ENCODE measurements at places on chromosomes 12 and 14.

- no peak for DNase-seq
Observed at GRCh38 chr12:127296591-127296990, 970.4 kb upstream of the TMEM132C start.

DNA sequence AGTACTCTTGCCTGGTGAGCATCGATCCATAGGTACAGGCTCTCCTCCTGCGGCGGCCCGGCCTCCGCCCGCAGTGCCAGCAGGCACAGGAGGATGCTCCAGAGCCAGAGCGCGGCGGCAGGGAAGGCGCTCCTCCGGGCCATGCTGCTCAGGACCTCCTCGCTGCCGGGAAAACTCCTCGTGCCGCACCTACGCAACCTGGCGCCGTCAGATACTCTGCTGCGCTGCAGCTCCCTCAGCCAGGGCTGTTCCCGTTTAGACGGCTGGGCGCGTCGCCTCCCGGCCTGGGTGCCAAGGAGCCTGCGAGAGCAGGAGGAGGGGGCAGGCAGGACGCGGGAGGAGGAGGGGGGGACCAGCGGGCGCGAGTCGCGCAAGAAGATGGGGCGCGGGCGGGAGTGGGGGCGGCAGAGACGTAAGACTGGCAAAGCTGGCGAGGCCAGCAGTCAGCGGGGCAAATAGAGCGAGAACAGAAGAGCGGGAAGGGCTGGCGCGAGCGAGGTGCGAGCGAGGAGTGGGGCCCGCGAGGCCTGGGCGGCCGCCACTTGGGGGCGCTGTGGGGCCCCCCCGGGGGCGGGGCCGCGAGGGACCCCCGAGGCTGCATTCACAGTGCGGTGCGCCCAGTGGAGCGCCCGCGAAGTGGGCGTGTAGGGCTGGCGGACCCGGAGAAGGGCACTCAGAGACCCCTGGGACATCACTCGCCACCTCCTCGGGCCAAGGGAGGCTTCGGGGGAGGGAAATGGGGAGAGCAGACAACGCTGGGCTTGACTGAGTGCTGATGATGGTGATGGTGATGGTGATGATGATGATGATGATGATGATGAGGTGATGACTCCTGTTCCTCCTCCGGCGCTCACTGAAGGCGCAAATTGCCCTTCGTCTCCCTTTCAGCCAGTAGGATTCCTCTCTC is at the start of gene WIF1:
TSS of gene WIF1 (minus strand) at position 257 of the 907 bp plus-strand sequence. CDS start at position 143, 114 bp downstream.
- DNase-seq: peak; percentile 44

DNA sequence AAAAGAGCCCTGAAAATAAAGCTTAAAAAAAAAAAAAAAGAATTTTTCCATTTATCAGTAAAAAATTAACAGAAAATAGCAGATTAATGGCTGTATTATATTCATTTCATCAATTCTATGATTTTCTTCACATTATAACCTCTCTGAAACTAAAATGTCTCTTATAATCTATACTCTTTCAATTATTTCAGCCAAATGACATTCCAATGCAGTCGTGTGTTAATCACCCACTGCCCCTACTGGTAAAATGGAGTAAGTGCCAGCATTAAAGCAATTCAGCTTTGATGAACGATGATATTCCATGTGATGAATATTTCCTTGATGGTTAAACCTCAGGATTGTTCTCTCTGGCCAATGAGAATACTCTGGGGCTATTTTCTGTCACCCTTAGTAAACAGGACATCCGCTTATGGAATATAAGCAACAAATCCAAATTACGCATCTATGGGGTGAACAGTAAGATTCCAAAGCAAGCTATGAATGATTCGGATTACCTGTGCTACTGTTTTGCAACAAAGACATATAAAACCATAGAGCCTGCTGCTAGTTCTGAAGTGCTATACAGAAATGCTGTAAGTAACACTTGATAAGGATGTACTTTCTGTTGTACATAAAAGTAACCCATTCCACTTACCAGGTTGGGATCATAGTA is 20.3 kb upstream of the SYCP3 start:
- peak; percentile 13 for DNase-seq

DNA sequence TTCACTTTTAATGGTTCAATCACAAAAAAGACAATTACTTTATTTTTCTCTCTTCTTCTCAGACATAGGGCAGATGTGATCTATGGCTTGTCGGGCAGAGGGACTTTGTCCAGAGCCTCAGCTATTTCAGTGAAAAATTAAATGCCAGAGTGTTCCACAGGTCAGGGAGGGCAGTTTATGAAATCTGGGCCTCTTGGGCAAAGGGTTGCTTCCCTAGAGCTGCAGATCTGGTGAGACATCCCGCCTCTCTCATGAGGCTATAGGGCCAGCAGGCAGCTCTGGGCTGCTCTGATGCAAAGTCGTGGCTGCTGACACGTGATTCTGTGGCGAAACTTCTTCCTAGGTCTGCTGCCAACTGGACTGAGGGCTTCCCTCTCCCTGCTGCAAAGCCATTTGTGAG is 6.0 kb downstream of the CLMN start:
- no peak for DNase-seq

GRCh38 chr14:54026671-54027070 is 70.0 kb upstream of the BMP4 start:
- DNase-seq: no peak

GRCh38 chr14:42023452-42023851 is 416.8 kb downstream of the LRFN5 start:
- peak; percentile 18 for DNase-seq

GRCh38 chr14:58815794-58816193 is 178.0 kb downstream of the DACT1 start:
- DNase-seq: no peak

- no peak for DNase-seq
Observed at GRCh38 chr14:89681086-89682018, 264.3 kb upstream of the FOXN3 start.

- DNase-seq: peak; percentile 21
Observed at GRCh38 chr12:90611048-90611447, 343.9 kb downstream of the CCER1 start.

GRCh38 chr12:82838131-82838551 is 151.4 kb downstream of the TMTC2 start:
- no peak for DNase-seq

DNA sequence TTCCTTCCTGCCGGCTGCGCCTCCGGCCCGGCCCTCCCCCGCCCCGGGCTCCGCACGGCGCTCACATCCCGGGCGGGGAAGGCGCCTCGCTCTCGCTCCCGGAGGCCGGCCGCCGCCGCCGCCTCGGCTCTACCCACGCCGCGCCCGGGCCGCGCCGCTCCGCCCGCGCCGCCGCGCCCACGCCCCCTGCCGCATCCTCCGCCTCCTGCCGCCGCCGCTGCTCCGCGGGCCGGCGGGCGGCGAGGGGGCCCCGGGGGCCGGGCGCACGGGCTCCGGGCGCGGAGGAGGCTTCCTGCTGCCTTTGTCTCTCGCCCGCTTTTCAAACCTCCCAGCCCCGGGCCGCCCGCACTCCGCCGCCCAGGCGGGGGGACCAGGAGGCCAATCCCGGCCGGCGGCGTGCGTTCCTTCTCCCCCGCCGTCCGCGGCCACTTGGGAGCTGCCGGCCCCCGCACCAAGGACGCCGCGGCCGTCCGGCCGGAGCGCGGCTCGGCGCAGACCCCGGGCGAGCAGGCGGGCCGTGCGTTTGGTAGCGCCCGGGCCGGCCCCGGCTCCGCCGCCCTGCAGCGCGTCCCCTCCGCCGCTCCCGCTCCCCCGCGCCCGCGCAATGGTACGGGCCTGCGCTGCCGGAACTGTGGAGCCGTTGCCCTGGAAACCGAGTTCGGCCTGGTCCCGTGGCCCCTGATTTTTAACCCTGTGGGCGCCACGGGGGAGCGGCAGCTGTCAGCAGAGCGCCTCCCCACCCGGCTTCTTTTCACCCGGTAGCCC is at the start of gene FBXL14:
TSS of gene FBXL14 (minus strand) at position 321 of the 765 bp plus-strand sequence. CDS start 515 bp downstream, outside the sequence.
- peak; percentile 80 for DNase-seq

GRCh38 chr12:79848339-79848738 is 86.6 kb downstream of the PPP1R12A start:
- no peak for DNase-seq

DNA sequence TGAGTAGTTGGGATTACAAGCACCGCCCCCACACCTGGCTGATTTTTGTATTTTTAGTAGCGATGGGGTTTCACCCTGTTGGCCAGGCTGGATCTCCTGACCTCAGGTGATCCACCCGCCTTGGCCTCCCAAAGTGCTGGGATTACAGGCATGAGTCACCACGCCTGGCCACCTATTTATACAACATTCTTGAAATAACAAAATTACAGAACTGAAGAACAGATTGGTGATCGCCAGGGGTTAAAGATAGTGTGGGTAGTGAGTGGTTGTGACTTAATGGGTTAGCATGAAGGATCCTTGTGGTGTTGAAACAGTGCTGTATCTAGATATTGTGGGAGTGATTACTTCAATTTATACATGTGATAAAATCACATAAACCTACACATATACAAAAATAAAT is 7.4 kb downstream of the GLIPR1L1 start:
- DNase-seq: no peak

DNA sequence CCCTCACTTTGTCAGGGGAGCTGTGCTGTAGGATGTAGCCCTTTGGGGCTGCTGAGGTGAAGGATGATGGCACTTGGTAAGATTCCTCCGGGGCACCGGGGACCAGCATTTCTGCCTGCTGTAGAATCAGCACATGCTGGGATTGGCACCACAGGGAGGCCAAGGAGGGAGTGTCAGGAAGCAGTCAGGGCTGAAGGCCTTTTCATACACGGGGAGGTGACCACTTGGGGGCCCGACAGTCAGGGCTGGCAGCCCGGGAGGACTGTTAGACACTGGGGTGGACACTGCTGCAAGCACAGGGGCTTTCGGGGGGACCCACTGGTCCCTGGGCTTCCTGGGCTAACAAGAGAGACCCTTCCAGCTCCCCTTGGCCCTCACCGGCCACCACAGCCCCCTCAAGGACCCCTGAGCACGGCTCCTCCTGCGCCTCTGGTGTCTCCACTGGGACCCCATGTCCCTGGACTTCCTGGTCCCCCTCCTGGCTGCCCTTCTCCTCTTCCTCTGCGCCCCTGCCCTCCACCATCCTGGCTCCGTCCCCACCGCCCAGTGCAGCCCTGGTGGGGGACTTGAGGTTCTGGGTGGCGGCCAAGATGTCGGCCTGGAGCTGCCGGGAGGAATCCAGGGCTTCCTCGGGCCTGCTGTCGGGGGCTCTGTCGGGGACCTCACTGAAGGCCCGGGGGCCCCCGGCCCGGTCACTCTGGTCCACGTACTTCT is 6.5 kb downstream of the TMEM119 start:
- DNase-seq: no peak

GRCh38 chr12:20282401-20282800 is 85.9 kb upstream of the PDE3A start:
- no peak for DNase-seq

DNA sequence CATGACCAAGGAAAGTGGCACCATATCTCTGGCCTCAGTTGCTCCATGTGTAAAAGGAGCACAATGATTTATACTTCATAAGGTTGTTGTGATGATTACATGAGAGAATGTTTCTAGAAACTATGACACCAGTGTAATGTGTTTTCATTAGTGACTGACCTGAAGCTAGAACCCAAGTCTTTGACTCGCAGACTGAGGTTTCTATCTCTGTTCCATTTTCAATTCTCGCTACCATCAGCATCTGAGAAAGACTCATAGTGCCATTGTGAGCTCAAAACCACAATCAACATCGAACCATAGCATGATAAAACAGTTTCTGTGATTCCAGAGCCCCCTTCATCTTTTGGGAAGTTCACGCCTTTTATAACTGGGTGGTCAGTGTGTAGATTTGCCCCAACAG is 53.8 kb downstream of the STAB2 start:
- DNase-seq: no peak

DNA sequence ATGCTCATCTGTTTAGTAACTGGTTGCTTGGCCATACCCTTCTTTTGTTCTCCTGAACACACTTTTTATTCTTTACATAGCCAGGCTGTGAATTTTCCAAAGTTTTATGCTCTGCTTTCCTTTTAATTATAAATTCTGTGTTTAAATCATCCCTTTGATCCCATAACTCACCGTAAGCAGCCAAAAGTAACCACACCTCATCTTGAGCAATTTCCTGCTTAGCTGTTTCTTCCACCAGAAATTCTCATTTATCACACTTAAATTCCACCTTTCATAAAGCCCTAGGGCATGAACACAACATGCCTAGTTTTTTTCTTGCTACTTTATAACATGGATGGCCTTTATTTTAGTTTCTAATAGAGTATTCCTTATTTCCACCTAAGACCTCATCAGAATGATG is 510.7 kb downstream of the C12orf50 start:
- DNase-seq: no peak

- DNase-seq: no peak
Observed at GRCh38 chr14:101521473-101521915, 39.8 kb upstream of the DIO3 start.

- no peak for DNase-seq
Observed at GRCh38 chr14:20377171-20377570, 33.7 kb downstream of the PARP2 start.

- DNase-seq: no peak
Observed at GRCh38 chr14:77201696-77202095, 20.1 kb downstream of the TMEM63C start.

DNA sequence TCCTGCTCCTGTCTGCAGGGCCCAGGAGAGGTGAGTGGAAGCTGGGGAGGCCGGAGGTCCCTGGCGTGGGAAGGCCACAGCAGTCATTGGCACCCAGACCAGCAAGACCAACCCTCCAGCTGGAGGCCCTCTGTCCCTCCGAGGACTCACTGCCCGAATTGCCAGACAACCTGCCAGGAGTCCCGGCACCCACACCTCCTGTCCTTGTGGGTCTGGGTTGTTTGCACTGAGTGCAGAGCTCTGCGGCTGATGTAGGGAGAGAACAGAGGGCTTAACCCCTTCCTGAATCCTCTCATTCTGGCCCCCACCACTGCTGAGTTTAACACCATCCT is 204.9 kb downstream of the KIF26A start:
- DNase-seq: no peak

DNA sequence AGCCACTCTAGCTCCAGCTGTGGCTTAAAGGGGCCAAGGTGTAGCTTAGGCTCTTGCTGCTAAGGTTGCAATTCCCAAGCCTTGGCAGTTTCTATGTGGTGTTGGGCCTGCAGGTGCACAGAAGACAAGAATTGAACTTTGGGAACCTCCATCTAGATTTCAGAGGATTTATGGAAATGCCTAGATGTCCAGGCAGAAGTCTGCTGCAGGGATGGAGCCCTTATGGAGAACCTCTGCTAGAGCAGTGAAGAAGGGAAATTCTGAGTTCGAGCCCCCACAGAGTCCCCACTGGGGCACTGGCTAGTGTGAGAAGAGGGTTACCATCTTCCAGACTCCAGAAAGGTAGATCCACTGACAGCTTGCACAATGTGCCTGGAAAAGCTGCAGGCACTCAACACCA is 694.7 kb downstream of the SLC16A7 start:
- DNase-seq: no peak

DNA sequence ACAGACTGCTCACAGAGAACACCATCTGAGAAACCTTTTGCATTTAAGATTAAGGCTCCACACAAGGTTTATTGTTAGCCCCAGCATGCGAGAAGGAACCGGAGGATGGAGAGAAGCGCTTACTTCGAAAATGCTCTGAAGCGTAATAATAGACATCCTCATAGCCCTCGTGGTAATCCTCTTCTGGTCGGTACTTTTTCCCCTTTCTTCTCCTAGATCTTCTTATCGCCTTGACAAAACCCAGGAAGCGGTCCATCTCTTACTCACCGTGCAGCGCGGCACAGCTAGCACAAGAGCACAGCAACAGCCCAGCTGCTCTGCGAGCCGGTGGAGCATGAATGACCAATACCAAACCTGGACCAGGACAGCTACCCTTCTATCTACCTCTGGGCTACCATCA is 125.1 kb upstream of the GRIP1 start:
- DNase-seq: peak; percentile 60

All from NCI-H510A treated with DMSO at 0.1 percent for 48 hours (cell line).